ENCODE measurements at places on chromosomes 13 and 19.
A peak's percentile ranks its signal among the peaks of the same experiment; 100 is the strongest.

DNA sequence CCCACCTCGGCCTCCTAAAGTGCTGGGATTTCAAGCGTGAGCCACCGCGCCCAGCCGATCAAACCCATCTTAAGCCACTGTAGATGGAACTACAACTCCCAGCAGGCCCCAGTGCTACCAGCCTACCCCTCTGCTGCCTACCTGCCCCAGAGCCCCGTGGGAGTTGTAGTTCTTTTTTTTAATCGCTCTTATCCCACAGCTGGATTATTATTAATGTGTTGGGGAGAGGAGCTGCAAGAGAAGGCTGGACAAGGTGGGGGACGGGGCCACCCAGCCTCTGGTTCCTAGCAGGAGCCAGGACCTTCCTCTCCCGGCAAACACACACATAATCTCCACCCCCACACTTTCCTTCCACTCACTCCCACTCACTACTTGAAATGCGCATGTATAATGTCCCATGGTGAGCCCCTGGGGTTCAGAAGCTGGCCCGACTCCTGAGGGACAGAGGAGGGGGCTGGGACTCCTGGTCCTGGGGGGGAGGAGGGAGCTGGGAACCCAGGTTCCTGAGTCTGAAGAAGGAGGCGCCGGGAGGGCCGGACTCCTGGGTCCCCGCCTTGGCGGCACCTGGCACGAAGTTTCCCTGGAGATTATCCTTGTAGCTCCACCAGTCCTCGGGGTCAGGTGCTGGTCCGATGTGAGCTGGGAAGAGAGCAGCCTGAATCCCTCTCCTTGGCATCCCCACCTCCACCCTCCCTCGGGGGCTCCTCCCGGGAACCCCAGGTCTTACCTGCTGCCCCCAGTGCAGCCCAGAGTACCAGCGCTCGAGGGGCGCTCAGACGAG is 958 bp downstream of the CA11 start:
- peak; percentile 44 for DNase-seq

DNA sequence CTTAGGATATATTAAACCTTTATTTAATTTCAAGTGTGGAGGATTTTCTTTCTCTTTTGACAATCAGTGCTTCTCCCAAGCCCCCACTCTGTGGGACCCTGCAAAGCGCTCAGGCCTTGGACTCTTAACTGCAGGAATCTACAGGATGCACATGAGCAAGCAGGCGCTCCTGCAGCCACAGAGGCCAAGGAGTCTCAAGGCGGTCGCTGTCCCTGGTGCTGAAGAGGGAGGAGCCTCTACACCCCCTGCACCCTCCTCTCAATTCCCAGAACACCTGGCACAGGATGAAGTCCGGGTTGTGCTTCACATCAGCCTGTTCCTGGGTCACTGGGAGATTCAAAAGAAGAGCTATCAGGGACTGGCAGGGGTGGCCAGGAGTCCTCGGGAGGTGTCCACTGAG is 13.5 kb downstream of the OR10H4 start:
- DNase-seq = no peak

DNA sequence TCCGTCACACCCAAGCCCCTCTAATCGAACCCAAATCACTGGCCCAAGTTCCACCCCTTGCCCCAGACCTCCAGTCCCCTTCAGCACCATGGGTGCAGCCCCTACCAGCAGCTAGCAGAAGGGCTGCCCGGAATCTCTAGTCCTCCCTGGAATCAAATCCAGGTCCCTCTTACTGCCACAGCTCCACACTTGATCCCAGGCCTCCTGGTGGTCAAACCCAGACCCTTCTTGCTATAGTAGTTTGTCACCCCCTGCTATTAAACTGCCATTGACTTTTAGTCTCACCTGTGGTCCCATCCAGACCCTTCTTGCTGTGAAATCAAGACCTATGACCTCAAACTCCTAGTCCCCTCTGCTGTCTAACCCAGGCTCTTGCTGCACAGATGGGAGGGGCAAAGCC is 8.7 kb downstream of the HIPK4 start:
- no peak for DNase-seq

GRCh38 chr19:33510462-33511194 is 11.0 kb downstream of the PEPD start:
- DNase-seq = no peak

DNA sequence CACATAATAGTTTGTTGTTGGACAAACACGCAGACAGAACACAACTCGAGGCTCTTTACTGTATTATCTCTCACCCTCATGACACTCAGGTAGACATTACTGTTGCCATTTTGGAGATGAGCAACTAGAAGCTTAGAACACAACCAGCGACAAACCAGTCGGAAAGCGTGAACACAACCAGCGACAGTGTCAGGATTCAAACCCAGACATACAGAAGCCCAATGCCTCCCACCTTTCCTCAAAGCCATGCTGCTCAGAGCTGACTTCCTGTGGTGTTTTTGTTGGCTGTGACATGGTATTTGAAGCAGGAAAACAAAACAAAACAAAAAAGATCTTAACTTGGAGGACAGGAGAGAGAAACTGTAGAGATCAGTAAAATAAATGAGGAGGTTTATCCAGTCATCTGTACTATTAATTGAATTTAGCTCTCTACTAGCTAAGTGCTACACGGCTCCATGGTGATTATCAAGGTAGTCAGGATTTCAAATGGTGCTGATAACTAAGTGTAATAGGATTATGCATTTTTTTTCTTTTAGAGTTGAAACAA is 92.1 kb downstream of the STARD13 start:
- DNase-seq = no peak

- no peak for DNase-seq
Measured at GRCh38 chr13:36913463-36913862, 6.6 kb downstream of the SMAD9 start.

GRCh38 chr19:10826231-10826630 is 9.8 kb downstream of the TMED1 start:
- DNase-seq = no peak

- DNase-seq = no peak
Measured at GRCh38 chr13:109747524-109747923, 38.9 kb downstream of the IRS2 start.

GRCh38 chr19:21474671-21475181 is 30.7 kb upstream of the ZNF429 start:
- DNase-seq = peak; percentile 81

DNA sequence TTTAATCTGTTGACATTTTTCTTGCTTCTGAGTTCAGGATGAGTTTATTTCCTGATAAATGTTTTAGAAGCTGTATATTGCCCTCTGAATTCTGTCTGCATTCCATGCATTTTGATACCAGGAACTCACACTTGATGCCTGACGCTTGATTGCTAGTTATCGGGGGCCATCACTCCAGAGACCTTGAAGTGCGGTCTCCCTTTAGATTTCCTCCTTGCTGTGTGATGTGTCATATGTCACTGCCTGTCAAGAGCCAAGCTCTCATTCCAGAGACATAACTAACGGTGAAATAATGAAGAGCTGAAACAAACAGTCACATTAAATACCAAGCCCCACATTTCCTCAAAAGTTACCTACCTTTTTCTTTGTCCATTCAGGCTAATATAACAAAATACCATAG is 155.5 kb downstream of the TNFSF13B start:
- no peak for DNase-seq

GRCh38 chr13:110108348-110109139 is 198.4 kb downstream of the COL4A1 start:
- no peak for DNase-seq

GRCh38 chr13:106561551-106562170 is 6.3 kb downstream of the ARGLU1 start:
- peak; percentile 28 for DNase-seq

GRCh38 chr19:13401388-13401787 is 104.9 kb downstream of the CACNA1A start:
- DNase-seq = no peak

GRCh38 chr13:113411216-113412023 is 41.9 kb downstream of the ADPRHL1 start:
- no peak for DNase-seq

GRCh38 chr19:39193803-39194202 is 3.0 kb upstream of the NCCRP1 start:
- no peak for DNase-seq

- DNase-seq = no peak
Measured at GRCh38 chr19:43316591-43317319, 36.7 kb upstream of the CD177 start.

DNA sequence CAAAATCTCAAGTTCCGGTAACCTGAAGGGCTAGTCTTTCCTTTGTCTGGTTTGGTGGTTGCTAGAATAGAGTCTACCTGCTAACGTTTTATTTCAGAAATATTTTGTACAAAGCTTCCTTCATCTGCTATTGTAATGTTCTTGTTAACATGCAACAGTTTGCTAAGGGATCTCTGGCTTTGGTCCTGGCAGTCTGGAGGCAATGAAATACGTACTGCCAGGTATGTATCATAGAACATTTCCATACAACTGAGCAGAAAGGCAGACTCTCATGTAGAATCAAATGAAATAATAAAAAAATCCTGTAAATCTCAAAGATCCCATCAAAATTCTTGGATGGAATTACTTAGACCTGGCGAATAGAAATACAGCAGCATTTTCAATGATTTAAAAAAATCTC is 8.8 kb upstream of the CSNK1A1L start:
- no peak for DNase-seq

DNA sequence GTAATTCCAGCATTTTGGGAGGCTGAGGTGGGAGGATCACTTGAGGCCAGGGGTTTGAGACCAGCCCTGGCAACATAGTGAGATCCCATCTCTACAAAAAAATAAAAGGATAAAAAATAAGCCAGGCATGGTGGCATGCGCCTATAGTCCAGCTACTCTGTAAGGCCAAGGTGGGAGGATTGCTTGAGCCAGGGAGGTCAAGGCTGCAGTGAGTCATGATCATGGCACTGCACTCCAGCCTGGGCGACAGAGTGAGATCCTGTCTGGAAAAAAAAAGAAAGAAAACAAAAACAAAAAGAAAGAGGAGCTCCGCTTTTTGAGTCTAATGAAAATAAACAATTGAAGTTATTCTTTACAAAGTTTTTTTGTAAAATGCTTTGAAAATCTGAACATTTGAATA is 326.2 kb downstream of the GPC5 start:
- no peak for DNase-seq

- DNase-seq = no peak
Measured at GRCh38 chr19:28067882-28068281, 1145.1 kb downstream of the UQCRFS1 start.

- DNase-seq = no peak
Measured at GRCh38 chr19:21221693-21222092, 79.9 kb downstream of the ZNF431 start.

DNA sequence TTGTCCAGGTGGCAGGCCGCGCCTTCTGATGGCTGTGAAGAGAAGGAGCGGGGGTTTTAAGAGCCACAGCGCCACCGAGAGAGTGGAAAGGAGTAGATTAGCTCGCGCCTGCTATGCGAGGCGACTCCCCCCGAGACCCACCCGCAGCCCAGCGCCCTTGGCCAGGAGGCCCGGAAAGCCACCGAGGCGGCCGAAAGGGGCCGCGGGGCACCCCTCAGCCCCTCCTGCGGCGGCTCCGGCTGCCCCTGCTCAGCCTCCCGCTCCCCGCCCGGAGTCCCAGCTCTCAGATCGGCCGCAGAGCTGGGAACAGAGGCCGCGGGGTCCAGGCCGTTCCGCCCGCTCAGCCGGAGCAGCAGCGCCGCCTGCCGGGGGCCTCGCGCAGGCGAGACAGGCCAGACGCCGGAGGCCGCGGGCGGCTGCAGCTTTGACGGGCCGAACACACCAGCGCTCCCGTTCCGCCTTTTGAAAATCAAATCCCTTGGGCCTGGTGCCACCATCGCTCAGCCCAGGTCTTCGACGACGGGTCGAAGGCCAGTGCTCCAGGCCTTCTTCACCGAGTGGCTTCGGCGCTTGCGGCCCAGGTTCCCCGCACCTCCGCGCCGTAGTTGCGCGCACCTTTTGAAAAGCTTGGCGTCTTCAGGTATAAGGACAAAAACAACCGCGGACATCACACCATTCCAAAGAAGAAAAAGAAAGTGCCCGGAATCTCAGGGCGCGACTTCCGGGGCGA is 15.3 kb downstream of the CDX2 start:
- DNase-seq = peak; percentile 58

DNA sequence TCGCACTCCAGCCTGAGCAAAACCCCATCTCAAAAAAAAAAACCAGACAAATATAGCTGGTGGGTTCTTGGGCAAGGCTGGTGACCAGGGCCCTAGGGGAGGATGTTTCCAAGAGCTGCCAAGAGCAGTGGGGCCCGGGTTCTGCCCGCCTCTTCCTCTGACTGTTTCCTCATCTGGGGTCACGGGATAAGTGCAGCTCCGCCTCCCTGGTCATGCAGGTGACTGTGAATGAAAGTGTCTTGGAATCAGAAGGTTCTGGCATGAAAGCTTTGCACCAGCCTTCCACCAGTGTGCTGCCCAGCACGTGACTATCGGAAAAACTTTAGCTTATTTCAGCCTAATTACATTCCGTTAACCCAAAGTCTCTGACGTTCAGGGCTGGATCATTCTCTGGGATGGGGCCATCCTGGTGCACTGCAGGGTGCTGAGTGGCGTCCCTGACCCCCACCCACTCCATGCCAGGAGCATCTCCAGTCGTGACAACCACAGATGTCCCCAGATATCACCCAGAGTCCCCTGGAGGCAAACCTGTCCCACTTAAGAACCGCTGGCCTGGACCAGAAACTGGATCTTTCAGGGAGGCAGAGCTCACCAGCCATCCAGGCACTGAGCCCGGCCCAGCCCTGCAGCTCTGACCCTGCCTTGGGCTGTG is 85.6 kb downstream of the GNG7 start:
- DNase-seq = no peak

DNA sequence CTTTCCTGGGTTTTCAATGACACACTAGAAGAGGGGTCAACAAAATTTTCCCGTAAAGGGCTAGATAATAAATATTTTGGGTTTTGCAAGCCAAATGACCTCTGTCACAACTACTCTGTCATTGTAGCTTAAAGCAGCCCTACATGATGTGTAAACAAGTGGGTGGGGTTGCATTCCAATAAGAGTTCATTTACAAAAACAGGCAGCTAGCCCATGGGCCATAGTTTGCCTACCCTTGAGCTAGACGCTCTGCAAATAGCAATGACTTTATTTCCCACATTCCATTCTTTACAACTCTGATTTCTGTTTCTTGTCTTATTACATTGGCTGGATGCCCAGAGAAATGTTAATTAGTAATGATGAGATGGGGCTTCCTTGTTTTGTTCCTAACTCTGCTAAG is 76.0 kb downstream of the ZNF557 start:
- DNase-seq = no peak

- no peak for DNase-seq
Measured at GRCh38 chr19:28948026-28948425, 264.9 kb downstream of the UQCRFS1 start.

DNA sequence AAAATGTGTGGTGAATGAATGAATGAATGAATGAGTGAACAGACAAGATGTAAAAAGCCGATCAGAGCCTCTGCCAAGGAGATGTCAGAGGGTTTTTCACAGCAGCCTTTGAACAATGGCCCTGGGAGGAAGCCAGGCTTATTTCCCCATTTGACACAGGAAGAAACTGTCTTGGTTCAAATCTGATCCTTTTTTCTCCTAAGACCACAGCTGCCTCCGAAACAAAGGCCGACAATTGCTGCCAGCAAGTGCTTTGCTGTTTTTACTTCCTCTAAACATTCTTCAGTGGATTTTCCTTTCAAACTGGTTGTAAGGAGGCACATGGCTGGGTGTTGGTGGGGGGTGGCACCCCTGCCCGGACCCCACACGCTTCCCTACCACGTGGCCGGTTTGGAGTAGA is 44.2 kb upstream of the HOMER3 start:
- no peak for DNase-seq

GRCh38 chr19:2255982-2256685 is at the start of gene JSRP1:
Gene JSRP1 (minus strand): TSS chr19:2256417. CDS start chr19:2255314, 1,103 bp downstream.
- no peak for DNase-seq

- DNase-seq = no peak
Measured at GRCh38 chr13:102571075-102571474, 25.7 kb upstream of the TPP2 start.

GRCh38 chr13:70432276-70432805 is 324.1 kb upstream of the KLHL1 start:
- no peak for DNase-seq

- no peak for DNase-seq
Measured at GRCh38 chr13:72875233-72875632, 93.3 kb downstream of the PIBF1 start.

Measured in activated CD8-positive, alpha-beta memory T cell treated with anti-CD3 and anti-CD28 coated beads for 48 hours (primary cell).